ENCODE measurements at places on chromosomes 3 and 15.

- DNase-seq = peak; percentile 69
These were observed 118.9 kb upstream of the IGSF10 start for GRCh38 chr3:151579571-151580270.

DNA sequence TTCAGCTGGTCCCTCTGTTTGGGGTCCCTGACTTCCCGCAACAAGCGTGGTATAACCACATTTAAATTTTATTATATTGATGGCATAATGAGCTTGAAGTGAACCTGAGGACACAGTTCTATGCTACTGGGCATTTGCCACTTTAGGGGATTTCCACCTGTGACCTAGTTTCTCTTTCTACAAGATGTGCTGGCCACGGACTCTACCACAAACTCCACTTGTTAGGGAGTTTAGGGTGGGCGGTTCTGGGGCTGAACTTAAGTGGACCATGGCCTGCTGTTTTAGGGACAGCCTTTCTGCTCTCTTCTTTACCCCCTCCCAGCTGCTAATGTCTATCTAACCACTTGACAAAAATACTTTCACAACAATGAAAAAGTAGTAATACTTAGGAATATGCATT is 1199.1 kb downstream of the SI start:
- DNase-seq = no peak

GRCh38 chr15:101389362-101389761 is 94.3 kb upstream of the SNRPA1 start:
- no peak for DNase-seq

- peak; percentile 29 for DNase-seq
These were observed 34.7 kb downstream of the ADAMTS9 start for GRCh38 chr3:64653101-64653500.

DNA sequence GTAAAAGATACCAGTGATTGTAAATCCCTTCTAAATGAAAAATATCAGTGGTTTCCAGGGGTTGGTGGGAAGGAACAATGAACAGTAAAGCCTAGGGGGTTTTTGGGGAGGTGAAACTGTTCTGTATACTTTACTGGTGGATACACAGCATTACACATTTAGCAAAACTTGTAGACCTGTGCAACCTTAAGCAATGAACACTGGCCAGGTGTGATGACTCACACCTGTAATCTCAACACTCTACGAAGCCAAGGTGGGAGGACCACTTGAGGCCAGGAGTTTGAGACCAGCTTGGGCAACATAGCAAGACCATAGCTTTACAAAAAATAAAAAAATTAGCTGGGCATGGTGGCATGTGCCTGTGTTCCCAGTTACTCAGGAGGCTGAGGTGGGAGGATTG is 1.8 kb downstream of the CCDC13 start:
- no peak for DNase-seq

GRCh38 chr15:29132735-29133181 is 136.9 kb downstream of the NSMCE3 start:
- no peak for DNase-seq

GRCh38 chr3:158404131-158404718 is 166.8 kb upstream of the MLF1 start:
- no peak for DNase-seq

DNA sequence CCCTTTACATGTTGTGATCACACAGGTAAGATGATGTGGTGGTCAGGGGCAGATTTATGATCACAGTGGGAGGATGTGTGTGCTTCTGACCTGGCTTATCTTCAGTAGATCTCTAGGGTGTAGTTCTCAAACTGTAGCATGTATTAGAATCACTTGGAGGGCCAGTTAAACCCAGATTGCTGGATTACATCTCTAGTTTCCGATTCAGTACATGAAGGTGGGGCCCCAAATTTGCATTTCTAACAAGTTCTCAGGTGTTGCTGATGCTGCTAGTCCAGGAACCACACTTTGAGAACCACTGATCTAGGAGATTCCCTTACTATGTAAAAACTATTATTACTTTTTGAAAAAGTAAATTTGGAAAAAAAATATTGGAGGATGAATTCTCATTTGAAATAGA is 199.3 kb upstream of the GOLIM4 start:
- no peak for DNase-seq

DNA sequence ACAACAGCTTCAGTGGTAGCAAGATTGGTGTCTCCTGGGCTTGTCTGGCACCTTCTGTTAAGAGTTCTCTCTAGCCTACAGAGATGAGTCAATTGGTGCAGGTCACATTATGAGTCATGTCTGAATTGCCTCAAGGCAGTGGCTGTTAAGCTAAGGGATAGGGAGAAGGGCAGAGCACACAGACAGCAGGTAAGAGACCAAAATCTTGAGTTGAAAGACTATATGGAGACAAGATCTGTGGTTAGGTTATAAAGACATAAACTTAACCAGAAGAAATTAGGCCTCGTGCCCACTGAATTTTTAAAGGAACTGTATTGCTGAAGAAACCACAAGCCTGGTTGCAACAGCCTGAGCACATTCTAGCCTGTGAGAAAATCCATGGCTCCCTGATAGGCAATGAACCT is 19.2 kb upstream of the KPNA1 start:
- peak; percentile 64 for DNase-seq

GRCh38 chr3:191328383-191328961 is 722 bp upstream of the CCDC50 start:
- no peak for DNase-seq

DNA sequence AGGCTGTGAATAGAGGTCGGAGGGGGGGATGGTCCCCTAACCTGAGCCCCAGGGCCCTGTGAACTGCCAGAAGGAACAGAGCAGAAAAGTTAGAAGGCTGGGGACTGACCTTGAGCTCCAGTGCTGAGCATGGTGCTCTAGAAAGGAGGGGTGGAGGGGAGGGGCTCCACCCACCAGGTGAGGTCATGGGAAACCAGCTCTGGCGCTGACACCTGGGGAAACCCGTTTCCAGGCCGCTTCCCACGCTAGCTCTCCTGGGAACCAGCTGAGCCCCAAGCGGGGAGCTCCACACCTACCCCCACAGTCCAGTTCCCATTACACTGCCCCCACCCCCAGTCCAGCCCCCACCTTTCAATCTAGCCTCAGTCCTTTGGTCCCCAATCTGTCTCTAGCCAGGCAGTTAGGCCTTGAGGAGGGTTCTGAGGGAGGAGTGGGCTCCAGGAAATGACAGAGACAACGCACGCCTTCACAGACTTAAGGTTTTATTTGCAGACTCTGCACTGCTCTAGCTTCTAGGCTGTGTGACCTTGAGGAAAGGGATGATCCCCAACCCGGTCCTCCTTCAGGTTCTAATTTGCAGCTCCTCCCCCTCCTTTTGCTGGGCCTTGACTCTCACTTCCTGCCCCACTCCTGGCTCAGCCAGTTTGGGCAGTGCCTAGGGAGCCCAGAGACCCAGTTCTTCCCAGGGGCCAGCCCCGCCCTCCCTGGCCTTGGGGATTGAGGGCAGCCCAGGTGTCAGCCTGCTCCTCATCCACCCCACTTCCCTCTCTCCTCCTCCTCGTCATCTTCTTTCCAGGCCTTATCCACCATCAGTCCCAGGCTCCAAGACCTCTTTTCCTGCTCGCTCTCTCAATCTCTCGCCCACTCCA is 2.1 kb downstream of the RHOV start:
- DNase-seq = no peak

- DNase-seq = no peak
These were observed 491.5 kb upstream of the TGFBR2 start for GRCh38 chr3:30114918-30115317.
